Frontal cortex (tissue), 4 donors: ENCODE measurements at places on chromosomes 5 and 9.

- no peak for DNase-seq
Observed at GRCh38 chr9:114084282-114085073, 6.4 kb upstream of the AMBP start.

- no peak for DNase-seq
Observed at GRCh38 chr5:132073231-132074013, at the start of gene CSF2. CSF2 (plus strand) TSS chr5:132073789; CDS start chr5:132073824, 35 bp downstream.

DNA sequence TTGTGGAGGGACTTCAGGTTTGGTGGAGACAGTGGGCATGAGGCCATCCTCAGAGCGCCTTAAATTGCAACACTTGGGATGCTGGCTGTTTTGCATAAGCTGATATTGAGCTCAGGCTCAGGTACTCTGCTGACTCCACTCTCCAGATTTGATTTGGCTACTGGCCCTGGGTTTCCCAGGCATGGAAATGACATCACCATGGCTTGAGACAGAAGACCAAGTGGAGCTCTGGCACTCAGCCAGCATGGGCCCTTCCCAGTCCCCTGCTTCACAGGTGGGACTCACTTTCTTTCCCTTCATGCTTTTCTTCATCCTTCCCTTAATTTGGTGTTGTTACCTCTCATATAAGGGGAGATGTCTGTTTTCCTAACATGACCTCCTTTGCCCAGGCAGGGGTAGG is 72.0 kb upstream of the IL12B start:
- no peak for DNase-seq

DNA sequence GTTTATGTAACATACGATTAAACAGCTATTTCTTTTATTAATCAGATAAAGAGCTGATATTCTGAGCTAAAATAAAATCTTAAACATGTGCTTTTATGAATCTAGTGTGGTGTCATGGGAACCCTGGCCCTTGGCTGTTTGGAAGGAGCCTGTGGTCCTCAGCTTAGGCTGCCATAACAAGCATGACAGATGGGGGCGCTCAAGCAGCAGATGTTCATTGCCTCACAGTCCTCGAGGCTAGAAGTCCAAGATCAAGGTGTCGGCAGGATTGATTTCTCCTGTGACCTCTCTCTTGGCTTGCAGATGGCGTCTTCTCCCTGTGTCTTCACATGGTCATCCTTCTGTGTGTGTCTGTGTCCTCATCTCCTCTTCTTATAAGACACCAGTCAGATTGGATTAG is 448.2 kb downstream of the GADD45G start:
- no peak for DNase-seq

DNA sequence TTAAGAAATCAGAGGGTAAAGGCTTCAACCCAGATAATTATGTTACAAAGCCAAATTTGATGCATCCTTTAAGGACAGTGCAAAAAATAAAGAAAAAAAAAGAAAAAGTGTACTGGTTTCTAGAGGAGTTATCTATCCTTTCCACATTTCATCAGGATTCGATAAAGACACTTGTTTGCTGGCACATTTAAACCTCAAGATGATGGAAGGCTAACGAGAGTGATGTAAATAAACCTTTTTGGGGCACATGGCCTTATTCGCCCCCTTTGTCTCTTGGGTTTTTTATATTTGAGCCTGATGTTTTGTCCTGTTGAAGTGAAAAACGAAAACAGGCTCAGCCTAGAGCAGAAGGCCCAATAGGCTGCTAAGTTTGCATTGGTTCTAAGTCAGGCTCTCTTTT is 416.5 kb downstream of the TAF11L14 start:
- DNase-seq, result no peak

DNA sequence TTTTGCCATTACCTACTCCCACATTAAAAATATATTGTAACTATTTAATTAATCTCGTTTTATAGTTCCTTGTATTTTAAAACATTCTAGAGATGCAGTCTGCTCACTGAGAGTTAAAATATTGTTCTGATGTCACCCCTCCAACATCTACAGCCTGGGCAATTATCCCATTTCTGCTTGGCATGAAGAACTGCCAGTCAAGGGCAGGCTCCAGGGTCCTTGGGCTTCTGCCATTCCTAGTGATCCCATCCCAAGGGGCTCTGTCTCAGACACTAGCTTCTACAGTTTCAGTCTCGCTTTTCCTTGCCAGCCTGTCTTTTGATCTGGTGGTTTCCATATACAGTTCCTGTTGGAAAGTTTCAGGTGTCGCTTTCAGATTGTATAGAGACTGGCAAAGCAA is 287.2 kb downstream of the TMEM232 start:
- no peak for DNase-seq

DNA sequence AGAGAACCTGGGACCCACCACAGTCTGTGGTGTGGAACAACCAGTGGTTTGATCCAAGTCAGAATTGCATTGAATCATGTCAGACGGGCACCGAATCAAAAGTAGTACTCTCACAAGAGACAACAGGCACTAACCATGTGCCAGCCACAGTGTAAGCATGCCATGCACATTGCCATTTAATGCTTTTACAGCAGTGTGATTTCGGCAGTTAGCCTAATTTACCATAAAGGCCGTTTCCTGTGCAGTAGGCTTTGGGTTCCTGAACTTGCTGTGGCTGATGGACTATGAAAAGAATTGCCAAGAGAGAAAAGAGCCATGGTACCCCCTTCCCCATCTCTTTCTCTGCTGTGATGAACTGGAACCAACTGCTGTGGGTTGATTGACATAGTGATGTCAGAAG is 540.6 kb downstream of the EBF1 start:
- DNase-seq, result no peak

GRCh38 chr9:77643871-77644270 is 4.3 kb downstream of the GNA14 start:
- DNase-seq, result no peak

- no peak for DNase-seq
Observed at GRCh38 chr9:113293285-113293878, 9.8 kb downstream of the RNF183 start.

GRCh38 chr5:155624597-155625241 is 611.2 kb downstream of the KIF4B start:
- DNase-seq, result no peak

DNA sequence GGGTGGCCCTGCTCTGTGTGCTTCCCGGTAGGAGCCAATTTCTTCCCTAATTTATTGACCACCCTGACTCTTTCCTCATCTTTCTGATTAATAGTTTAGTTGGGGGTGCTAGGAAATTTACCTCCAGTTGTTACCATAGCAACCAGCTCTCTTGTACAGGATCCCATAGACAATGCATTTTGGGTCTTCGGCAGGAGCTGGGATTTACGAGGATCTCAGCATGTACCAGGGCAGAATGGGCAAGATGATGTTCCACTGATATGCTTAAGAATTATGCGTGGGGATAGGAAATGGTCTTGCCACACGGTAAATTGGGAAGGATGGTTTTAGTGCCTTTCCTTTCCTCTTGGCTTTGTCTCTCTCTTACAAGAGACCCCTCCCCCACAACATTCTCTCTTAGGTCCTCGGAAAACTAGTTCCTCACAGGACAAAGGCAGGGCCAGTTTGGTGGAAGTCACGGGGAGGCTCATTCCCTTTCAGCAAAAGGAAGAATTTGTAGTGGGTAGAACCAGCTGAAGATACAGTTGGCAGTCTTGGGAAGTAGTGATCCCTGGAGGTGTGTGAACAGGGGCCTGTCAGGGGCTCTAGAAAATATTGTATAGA is 133.4 kb upstream of the SHB start:
- DNase-seq, result no peak

- DNase-seq, result no peak
Observed at GRCh38 chr9:20506099-20506900, 116.0 kb downstream of the MLLT3 start.

DNA sequence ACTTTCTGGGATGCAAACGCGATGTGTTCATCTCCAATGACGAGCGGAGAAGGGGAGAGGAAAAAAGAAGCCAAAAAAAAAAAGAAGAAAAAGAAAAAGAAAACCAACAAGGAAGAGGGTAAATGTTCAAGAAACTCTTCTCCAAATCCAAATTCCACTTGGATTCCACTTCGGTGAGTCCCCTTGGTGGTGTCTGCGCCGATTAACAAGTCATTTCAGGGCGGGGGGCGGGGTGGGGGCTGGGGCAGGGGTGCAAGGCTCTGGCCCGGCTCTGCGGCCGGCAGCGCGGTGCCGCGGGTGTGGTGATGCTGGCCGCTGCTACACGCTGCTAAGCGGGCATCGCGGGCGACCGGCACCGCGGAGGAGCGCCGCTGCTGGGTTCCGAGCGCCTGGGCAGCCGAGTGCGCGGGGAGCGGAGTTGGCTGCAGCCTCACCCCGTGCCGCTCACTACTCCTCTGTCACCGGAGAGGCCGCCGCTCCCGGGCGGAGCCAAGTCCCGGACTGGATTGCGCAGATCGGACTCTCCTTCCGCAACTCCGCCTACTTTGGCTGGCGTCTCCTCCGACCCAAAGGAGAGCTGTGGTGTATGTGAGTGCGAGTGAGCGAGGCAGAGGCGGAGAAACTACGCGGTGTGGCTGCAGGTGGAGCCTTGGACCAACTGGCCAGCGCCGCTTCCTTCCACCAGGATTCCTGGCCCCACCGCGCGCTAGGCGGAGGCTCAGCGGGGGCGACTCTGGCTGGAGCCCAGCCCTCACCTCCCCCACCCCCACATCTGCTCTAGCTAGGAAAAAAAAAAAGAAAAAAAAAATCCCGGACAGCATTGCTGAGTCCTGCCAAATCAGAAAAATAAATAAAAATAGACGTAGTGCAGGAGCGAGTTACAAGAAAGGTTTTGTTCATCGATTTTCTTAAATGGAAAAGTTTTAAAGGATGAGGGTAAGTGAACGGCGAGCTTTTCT is at the start of gene SEMA6A:
TSS of gene SEMA6A (minus strand) at position 457 of the 959 bp plus-strand sequence. CDS start 69,879 bp downstream, outside the sequence.
- DNase-seq, result peak; percentile 86

DNA sequence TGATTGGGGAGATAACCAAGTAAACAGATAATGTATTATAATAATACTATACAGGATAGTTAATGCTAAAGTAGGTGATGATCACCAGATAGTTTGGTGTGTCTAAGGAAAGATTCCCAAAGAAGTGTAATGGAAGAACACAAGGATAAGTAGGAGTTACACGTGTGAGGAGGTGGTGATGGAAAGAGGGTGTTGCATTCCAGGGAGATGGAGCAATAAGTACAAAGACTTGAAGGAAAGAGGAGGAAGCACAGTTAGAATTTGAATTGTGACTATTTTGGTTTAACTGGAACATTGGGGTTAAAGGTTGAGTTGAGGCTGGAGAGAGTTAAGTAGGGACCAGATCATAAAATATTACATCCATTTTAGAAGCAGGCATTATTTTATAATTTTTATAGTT is 76.9 kb downstream of the IPO11 start:
- DNase-seq, result no peak

DNA sequence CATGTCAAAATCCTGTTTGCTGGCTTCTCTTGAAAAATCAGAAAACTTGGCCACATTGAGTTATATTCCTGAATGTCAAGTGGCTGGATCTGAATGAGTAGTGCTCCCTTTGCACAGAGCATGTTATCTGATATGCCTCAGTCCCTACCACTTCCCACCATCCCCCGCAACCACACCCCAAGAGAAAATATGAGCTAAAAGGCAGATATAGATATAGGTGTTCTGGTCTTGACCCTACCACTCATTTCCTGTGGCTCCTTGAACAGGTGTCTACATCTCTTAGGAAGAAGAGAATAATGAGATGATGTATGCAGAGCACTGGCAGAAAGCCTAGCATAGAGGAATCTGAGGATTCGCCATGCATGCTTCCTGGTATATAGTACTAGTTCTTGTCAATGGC is 6.6 kb upstream of the CYSTM1 start:
- DNase-seq, result no peak

DNA sequence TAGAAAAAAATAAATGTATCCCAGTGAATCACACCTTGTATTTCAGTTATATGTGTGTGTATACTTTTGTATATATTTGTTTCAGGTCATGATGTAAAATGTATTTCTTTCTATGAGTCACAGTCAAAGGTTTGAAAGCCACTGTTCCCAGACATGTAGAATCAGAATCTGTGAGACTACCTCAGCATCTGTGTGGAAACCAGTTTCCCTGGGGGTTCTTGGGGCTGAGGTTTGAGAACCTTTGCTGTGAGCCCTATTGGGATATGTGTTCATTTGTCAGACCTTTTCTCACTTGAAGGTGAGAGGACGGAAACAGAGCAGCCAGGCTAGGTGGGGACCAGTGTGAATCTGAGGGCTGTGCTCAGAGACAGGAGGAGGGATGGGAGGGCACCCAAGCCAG is 78.7 kb upstream of the SAP30L start:
- no peak for DNase-seq

DNA sequence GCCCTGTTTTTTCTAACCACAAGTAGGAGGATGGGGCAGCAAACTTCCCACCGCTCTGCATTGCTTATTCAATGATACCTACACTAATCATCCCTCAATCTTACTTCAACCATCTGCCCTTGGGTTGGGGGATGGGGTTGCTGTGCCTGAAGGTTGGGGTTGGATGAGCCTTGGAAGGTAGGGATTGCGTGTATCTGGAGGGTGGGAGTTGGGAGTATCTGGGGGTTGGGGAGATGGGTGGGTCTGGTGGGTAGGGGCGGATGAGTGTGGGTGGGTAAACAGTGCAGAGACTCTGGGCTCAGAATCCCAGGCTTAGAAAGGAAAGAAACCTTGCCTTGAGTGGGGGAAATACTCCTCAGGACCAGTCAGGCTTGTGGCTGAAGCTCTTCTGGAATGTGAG is 467.4 kb downstream of the DIRAS2 start:
- no peak for DNase-seq

- peak; percentile 24 for DNase-seq
Observed at GRCh38 chr5:107671742-107672210, 1.0 kb upstream of the EFNA5 start.

- no peak for DNase-seq
Observed at GRCh38 chr9:70563431-70564204, 149.2 kb upstream of the KLF9 start.

GRCh38 chr5:76403766-76404222 is 709 bp downstream of the IQGAP2 start:
- no peak for DNase-seq

DNA sequence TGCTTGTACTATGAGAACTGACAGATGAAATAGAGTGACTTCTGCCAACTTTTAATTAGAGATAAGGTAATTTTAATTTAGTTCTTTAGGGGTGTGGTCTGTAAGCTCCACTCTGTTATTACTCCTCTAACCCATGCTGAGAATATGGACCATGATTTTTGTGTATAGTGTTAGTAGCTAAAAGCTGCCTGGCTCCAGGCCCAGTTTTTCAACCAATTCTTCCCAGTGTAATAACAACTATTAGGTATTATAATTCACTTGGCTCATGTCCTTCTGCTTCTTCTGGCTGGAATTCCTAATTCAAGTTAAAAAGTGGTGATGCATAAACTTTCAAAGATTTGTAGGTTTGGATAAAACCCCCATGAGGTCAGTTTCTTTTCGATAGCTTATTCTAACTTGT is 216.3 kb downstream of the ISL1 start:
- DNase-seq, result no peak

GRCh38 chr5:114174837-114175236 is 187.0 kb upstream of the KCNN2 start:
- no peak for DNase-seq

- DNase-seq, result no peak
Observed at GRCh38 chr9:113548221-113549041, 84.9 kb downstream of the RGS3 start.

GRCh38 chr5:58456026-58456425 is 3.9 kb downstream of the PLK2 start:
- no peak for DNase-seq
